Activated naive CD8-positive, alpha-beta T cell treated with anti-CD3 and anti-CD28 coated beads, Interleukin-2, amount 10 ng/mL, durations not matched to agents 7 days and 5 days (primary cell): ENCODE measurements at places on chromosomes 5 and 9. TPM values are rescaled to one million over a fixed set of nuclear protein-coding genes. Genes with fewer than 3 reads are reported as not detected.

DNA sequence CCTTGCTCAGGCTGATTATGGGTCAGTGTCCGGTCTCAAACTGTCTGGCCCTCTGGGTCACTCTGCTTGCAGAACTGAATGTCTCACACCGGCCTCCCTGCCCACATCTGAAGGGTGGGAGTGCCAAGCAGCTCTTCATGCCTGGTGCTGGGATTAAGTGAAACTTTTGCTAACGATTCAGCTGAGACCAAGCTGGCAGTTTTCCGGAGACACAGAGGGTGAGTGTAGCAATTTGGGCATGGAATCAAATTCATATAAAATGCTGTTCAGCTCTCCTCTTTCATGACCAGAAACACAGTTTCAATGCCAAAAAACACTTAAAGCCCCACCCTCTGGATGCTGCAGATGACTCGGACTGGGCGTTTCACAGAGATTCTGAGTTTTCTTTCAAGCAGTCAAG lies 207.5 kb downstream of the NXNL2 start:
- no peak for DNase-seq

SLC36A2 gene
- total RNA-seq = not detected

DNA sequence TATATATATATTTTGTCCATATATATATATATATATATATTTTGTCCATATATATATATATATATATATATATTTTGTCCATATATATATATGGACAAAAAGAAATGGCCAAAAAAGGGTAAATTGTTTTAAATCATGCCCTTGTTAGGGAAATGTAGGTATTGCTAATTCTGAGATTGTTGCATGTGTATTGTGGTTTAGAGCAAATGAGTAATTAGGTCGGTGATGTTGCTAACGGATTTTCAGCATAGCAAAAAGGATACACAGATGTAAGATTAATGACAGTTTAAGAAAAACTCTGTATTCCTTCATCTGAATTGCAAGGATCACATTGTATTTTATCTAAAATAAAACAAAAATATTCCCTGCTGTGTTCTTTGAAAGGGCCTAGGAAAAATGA lies 40.2 kb downstream of the OSTF1 start:
- no peak for DNase-seq

- no peak for DNase-seq
Observed at GRCh38 chr5:106525438-106525837, 1145.3 kb downstream of the EFNA5 start.

TTC23L gene
- not detected for total RNA-seq

TMEM171 gene
- 0.25 TPM for total RNA-seq

GRCh38 chr9:91420501-91421127 lies 3.0 kb downstream of the NFIL3 start:
- no peak for DNase-seq

DMRT3 gene
- not detected for total RNA-seq

DNA sequence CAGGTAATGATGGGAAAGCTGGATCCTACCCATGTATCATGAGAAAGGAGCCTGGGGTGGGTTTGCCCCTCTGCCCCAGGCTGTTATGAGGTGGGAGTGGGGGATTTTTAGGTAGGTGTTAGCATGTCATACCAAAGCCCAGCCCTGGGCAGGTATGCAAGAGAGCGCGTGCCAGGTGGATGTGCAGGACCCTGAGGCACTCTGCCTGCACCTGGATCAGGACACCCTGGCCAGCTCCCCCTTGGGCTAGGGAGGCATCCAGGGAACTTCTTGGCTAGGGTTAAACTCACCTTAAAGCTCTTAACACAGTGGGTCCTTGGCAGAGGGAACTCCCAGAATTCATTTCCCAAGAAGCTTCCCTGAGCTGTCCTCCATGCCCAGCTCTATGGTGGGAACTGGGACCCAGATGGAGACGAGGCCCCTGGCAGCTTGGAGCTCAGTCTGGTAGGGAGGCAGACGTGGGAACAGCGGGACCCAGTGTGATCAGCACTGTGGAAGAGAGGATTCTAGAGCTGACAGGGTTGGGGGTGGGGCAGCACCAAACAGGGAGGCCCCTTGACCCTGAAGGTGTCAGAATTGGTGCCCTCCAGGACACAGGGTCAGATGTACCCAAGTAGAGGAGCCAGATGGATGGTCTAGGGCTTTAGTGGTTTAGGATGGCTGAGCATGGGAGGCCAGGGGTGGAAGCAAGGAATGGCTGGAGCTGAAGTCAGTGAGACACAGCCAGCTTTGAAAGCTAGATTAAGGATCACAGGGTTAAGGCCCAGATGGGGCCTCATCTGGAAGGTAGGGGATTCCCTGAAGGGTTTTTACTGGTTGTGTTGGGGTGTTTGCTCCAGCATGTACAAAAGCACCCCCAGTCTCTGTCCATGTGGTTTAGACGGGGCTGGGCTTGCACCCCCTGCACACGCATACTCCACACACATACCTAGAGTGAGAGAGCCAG lies 2.2 kb upstream of the PRR7 start:
- peak; percentile 43 for DNase-seq

DNA sequence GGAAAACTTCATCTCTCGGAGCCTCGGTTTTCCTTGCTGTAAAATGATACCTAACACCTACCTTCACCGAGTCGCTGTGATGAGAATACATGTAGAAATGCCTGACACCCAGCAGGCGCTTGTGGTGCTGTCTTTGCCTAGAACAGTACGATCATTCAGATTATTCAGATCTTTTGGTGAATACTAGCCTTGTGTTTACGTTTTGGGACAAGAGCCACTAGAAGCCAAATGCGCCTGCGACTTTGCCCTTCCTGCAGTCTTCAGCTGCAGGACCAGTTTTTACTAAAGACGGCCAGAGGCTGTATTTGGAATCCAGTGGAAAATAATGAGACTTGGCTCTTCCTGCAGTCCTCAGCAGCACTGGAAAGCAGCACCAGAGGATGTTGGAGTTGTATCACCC lies 189.6 kb downstream of the TRIO start:
- no peak for DNase-seq
